Omental fat pad (tissue), 4 donors: ENCODE measurements at places on chromosomes 12 and 14. TPM values are rescaled to one million over a fixed set of nuclear protein-coding genes. Genes with fewer than 3 reads are reported as not detected.

- peak; percentile 81 for DNase-seq
Observed at GRCh38 chr14:105203057-105203531, 22.0 kb upstream of the NUDT14 start.

GRCh38 chr14:24441904-24442239 is 704 bp downstream of the SDR39U1 start:
- DNase-seq = no peak

DNA sequence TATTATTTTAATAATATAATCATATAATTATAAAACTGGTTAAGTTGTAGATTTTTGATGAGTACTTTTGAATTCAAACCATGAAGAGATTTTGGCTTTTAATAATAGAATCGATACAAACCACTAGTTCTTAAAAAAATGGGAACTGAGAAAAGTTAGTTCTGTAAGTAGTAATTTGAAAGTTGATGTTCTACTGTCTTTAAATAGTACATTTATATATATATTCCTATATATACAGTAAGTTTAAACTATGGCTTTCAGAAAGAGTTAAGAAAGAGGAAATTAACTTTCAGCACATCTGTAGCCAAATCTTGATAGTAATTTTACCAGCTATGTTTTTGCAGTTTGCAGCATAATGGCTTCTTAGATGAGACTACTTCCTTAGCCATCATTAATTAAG is 7.8 kb downstream of the LRRK2 start:
- DNase-seq = no peak

GRCh38 chr12:116204785-116205184 is 72.7 kb downstream of the MED13L start:
- no peak for DNase-seq

GRCh38 chr12:4138051-4138450 is 135.5 kb upstream of the CCND2 start:
- no peak for DNase-seq

GRCh38 chr14:59037086-59037485 is 151.4 kb upstream of the DAAM1 start:
- DNase-seq = no peak

- DNase-seq = no peak
Observed at GRCh38 chr12:843609-844008, 91.2 kb downstream of the WNK1 start.

DNA sequence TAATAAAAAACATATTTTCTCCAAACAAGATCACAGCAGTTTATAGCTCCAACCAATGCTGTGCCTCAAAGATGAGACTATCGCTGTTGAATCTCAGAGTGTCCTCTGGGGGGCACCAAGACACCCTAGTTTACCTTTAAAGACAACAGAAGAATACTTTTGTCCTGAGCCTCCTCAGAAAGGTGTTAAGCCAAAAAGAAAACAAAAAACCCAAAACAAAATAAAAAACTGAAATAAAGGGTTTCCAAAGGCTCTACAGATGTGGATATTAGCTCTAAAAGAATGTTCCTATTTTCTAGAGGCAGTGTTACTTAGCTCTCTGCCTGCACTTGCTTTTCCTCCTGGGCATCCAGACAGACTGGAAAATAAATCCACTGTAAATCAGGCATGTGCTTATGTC is 86.9 kb upstream of the TTC7B start:
- no peak for DNase-seq

GRCh38 chr14:71071042-71071441 is 163.8 kb downstream of the PCNX1 start:
- DNase-seq = no peak

DNA sequence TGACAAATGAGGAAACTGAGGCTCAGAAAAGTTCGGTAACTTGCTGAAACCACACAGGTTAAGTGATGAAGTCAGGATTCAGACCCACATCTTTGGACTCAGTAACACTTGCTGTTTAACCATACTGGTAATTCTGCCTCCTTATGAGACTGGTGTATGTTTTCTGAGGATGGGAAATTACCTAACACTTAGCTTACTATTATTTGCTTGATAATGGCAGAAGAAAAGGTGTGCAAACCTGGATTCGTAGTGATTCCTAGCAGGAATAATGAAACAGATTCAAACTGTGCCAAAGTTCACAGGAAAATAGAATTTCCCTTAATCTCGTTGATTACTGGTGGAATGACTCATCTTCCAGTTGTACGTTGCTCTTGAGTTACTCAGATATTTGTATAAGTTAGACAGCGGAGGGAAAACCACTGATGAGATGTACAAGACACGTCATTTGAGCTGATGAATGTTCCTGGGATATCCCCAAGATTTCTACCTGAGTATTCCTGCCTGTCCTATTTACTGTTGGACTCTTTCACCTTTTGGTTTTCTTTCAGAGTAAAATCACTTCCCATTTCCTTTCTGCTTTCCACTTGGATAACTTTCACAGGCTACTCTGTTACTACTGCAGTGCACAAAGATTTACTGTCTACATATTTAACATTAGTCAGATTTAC is 37.5 kb downstream of the PRORP start:
- no peak for DNase-seq

- no peak for DNase-seq
Observed at GRCh38 chr12:66688846-66689439, 10.1 kb upstream of the GRIP1 start.

DNA sequence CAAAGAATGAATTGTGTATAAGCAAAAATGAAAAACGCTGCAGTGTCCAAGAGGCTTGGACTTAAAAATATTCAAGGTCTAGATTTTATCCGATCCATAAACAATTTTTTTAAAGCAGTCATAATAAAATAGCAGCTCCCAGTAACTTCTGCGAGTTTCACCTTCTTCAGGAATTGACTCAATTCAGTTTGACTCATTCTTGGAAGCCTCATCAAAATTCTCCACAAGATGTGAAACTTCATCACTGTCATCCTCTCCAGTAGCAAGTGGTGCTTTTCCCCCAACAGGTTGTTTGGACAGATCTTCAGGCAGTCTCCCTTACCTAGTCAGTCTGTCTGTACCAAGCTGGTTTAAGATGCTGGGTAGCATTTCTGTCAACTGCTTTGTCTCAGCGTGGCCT is 93.5 kb upstream of the FOXG1 start:
- no peak for DNase-seq

- DNase-seq = no peak
Observed at GRCh38 chr12:31715283-31715825, 13.5 kb downstream of the AMN1 start.

CLEC9A gene
- not detected for total RNA-seq

MORN3 gene
- not detected for total RNA-seq

RNASE7 gene
- not detected for total RNA-seq

TAS2R14 gene
- 8.7 TPM for total RNA-seq
